NCI-H526 (cell line): ENCODE measurements at places on chromosomes 13 and 19.
A peak's percentile ranks its signal among the peaks of the same experiment; 100 is the strongest.

GRCh38 chr19:739998-740715, 10.8 kb upstream of the MISP start:
- no peak for DNase-seq

DNA sequence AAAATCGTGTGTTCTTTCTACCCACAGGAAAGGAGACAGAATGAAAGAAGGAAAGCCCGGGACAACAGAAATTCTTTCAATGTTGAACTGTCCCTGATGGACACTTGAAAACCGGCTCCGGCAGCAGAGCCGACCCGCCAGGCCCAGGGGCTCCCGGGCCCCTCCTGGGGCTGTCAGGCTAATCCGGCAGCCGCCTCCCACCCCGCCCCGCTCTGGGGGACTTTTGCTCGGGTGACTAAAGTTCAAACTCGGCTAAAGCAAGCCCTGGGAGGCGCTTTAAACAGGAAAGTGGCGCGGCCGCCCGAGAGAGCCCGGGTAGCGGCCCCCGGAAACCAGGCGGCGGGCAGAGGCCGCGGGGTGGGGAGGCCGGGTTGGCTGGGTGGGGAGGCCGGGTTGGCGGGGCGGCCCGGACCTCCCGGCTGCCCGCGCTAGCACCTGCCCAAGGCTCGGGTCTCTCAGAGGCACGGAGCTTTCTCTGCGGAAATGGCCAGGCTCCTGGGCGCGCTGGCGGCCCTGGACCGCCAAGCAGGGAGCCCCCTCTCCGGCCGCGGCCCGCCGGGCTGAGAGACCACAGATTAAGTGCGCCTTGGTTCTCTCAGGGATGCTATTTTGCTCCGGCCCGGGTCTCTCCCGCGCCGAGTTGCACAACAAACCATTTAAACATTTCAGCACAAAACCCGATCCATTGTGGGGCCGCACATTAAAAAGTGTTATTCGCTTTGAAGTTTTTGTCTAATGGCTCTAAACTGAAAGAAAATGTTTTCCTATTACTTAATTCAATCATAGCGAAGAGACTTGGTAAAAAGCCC, 2.6 kb upstream of the GSX1 start:
- peak; percentile 28 for DNase-seq

DNA sequence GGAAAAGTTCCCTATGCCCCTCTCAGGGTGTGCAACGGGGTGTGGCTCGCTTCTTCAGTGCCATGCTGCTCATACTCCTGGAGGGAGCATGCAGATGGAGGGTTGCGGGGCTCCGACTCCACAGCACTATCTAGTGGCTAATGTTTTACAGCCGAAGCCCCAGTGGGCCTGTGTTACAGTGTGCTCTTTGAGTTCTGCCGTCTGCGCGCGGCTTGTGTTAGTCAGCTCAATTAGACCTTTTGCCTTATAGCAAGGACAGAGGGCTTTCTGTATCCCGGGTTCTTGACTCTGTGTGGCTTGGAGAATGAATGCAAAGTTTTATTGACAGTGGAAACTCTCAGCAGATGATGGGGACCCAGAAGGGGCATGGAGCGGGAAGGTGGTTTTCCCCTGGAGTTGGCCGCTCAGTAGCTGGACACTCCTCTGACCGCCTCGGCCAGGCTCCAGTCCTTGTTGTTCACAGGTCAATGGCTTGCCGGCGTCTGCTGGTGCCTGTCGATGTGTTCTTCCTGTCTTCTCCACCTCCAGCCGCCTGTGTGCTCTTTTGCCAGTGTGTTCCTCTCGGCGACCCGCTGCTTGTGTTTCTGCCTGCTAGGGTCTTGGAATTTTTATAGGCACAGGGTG, 383.4 kb downstream of the LMO7 start:
- DNase-seq: peak; percentile 88

DNA sequence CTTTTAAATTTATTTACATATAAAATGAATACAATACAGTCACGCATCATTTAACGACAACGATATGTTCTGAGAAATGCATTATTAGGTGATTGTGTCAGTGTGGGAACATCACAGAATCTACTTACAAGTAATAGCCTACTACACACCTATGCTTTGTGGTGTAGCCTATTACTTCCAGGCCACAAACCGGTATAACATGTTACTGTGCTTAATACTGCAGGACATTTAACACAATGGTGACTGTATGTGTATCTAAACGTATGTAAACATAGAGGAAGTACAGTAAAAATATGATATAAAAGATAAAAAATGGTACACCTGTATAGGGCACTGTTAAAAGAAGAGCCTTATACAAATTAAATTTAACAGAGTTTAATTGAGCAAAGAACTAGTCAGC, 62.4 kb upstream of the KLHL1 start:
- no peak for DNase-seq

DNA sequence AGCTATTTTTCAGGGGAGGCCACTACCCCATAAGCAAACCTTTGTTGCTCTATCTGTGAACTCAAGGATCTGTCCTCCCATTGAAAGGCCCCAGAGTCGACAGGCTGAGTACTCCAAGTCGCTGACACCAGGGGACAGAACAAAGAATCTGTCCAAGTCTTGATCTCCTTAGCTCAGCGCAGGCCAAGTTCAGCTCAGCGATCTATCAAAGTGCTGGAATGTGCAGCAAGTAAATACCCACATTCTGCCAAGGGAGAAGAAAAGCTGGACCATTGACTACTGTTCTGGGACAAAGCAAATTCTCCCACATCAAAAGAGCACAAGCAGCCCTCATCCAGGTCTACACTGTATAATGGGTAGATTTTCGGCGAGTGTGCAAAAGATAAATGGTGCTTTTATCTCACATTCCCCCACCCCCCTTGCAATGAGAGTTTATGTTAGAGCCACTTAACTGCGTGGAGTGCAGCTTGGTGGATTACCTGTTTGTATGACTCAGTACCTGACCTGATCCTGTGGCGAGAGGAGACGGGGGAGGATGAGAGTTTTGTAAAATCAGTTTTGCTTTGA, 391.7 kb upstream of the SGCG start:
- DNase-seq: no peak

GRCh38 chr19:20423381-20424197, 142.0 kb downstream of the ZNF737 start:
- DNase-seq: no peak

- DNase-seq: peak; percentile 24
Observed at GRCh38 chr19:45254044-45254531, 3.0 kb downstream of the MARK4 start.
